ENCODE measurements at places on chromosomes 11 and 22. TPM values are rescaled to one million over a fixed set of nuclear protein-coding genes. Genes with fewer than 3 reads are reported as not detected.

APOL1 gene
- total RNA-seq, result 16.3 TPM

DNA sequence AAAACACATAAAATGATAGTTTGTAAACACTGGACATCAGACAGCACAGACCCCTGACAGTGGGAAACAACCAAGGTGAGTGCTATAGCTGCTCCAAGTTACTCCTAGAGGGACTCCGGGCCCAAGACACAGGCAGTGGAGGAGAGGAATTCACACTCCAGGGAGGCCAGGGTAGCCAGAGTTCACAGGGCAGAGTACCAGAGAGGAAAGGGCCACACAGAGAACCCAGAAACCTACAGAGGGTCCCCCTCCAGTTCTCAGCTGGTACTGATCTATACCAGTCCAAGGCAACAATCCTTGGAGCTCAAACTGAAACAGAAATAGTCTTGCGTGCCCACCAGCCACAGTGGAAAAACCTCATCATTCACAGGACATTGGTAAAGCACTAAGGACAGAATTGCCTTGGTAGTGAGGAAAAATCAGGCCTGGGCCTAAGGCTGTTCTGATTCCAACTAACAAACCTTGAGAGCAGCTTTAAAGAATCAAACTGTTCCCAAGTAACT is 7.6 kb downstream of the VPS37C start:
- no peak for DNase-seq

TRPM5 gene
- total RNA-seq, result not detected

- DNase-seq, result no peak
Observed at GRCh38 chr11:57605028-57605420, 7.5 kb downstream of the SERPING1 start.

DNA sequence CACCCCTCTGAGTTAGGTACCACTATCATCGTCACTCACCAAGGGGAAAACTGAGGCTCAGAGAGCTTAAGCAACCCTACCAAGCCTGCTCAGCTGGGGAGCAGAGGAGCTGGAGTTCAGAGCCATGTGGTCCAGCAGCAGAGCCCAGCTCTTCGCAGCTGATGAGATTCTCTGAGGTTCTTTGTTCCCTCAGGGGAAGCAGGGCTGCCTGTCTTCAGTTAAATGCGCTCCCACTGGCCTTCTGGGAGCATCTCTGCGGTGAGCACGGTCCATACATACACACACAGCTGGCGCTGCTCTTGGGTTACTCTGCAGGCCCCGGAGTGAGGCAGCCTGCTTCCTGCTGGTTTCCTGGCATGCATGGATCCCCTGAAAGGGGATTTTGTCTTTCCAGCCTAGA is 5.2 kb upstream of the PTGDR2 start:
- DNase-seq, result peak; percentile 15

MPEG1 gene
- 13.5 TPM for total RNA-seq

MS4A7 gene
- 48.2 TPM for total RNA-seq

OR5P2 gene
- not detected for total RNA-seq

DNA sequence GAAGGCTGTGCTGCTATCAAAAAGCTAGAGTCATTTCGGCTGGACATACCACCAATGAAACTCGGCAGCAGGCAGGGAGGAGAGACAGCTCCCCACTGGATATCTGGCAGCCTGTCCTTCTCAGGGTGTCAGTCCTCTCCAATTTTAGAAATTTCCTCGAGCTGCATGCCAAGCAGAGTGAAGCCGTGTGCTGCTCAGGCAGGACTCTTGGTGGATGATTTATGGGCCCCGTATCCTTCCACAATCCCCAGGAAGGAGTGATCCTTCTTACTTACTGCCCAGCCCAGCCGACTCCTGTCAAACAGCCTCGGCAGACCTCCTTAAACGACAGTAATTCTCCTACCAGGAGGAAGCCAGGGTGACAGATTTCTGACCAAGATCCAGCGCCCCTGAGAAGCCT is 410.4 kb downstream of the TENM4 start:
- DNase-seq, result no peak

BSCL2 gene
- 20.0 TPM for total RNA-seq

GRCh38 chr11:72838691-72839305 is 24.6 kb downstream of the ATG16L2 start:
- DNase-seq, result no peak
